Hippocampal formation (tissue), 2 donors: ENCODE measurements at places on chromosomes 12 and 14.

- no peak for DNase-seq
Measured at GRCh38 chr14:72665259-72665658, 228.6 kb downstream of the DPF3 start.

DNA sequence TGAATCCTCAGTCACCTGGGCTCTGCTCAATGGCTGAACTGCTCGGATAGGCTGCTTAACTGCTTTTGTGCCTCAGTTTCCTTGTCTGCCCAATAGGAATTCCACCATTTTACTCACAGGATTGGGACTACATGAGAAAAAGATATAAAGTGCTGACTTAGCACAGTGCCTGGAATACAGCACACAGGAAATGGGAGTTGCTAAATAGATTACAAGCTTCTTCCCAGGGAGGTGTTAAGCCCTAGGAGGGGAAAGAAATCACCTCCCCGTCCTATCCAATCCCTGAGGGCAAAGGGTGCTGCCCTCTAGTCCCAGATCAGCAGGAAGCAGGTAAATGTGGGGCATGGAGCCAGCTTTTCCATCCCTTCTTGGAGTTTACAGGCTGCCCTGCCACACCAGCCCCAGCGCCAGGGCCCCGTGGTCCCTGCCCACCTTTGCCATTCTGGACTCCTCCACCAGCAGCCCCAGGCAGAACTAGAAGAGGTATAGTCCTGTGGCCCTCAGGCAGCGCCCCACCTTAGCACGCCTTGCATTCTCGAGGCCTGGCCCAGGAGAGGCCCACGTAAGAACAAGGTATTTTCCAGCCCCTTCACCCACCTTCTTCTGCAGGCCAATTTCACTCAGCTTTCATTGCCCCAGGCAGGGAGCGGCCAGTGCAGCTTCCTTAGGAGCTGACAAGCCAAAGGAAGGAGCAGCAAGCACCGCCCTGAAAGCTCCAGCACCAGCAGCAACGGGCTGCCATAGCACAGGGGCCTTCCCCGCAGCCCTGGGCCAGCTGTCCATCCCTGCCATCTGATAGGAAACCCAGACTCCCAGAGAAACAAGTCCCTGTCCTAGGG lies 28.8 kb upstream of the RPLP0 start:
- no peak for DNase-seq

GRCh38 chr12:77999074-77999715 lies 168.5 kb downstream of the NAV3 start:
- DNase-seq, result no peak

GRCh38 chr14:55240526-55241178 lies 30.6 kb upstream of the FBXO34 start:
- no peak for DNase-seq

GRCh38 chr12:117501076-117501869 lies 139.8 kb upstream of the NOS1 start:
- DNase-seq, result no peak

DNA sequence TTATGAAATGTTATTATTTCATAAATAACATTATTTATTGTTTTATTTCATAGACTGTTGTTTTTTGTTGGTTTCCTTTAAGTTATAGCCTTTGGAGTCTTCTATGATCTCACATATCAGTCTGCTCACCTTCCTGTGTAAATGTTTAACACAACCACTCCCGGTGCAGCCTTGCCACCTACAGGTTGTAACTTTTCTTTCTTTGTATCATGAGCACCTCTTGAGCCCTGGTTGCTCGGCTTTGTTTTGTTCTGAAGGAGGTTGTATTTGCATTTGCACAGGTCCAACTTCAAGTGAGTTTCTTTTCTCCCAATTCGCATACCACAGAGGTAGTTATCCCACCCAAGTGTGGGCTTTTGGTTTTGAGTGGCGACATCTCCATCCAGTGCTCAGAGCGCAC lies 121.4 kb downstream of the SLC15A4 start:
- DNase-seq, result no peak

DNA sequence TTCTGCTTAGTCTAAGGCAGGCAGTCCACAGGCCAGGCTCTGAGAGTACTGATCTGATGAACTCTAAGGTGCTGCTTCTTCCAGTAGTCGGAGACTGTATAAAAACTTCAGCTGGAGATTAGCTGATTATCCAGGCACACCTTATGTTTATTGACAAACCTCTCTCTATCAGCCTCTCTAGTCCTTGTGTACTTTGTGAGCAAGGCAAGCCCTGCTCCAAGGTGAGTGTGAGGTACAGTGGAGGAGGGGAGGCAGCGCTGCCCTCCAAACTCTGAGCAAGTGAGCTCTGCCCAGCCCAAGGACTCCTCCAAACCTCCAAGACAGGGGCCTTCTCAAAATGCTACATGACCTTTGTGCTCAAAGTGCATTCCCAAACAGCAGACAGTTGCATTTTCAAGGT lies 95.9 kb upstream of the CDKN3 start:
- no peak for DNase-seq

GRCh38 chr14:61502459-61503093 lies 181.2 kb downstream of the PRKCH start:
- DNase-seq, result no peak

DNA sequence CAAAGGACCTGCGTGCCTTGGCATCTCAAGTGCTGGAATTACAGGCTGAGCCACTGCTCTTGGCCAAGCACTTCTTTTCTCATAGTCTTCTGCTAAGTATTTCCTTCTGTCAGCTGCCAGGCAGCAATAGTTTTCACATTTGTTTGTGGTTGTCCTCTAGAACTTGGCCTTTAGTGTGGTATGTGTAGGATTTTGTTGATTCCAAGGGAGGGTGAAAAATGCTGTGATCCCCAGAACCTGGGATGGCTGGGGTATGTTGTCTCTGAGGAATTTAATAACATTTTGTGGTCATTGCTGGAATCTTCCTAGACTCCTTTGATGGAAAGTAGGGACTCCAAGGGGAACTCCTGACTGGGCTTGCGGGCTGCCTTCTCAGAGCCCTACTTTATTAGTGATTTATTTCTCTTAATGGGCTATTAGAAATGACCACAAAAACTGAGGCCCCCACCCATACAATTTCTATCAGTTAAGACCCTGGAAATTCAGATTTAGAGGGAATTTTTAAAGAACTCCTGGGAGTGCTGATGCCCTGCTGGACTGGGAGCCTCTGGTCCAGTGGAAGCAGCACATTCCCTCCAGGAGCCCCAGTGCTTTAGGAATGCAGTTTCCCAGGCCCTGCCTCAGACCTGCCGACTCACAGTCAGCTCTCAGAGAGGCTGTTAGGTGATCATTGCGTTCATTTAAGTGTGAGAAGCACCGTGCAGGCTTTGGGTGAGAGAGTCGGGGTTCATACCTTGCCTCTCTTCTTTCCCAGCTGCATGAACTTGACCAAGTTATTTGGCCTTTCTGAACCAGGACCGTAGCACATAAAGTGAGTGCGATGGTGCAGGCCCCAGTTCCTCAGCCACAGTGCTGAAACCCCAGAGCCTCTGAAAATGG lies 22.7 kb downstream of the TRAF3 start:
- no peak for DNase-seq

DNA sequence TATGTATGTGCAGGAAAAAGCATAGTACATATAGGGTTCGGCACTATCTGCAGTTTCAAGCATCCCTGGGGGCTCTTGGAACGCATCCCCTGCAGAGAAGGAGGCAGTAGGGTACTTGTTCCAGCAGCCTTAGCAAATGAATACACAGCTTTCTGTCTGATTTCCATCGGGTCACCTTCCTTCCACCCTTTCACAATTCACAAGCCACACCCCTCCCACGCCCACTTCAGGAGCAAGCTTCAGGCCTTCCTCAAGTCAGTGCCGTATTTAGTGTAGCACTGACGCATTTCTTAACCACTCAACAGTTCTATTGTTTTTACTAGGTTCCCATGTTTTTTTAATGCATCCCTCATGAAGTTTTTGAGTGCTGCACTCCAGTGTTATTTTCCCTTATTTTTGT lies 64.2 kb downstream of the CLMN start:
- DNase-seq, result no peak

DNA sequence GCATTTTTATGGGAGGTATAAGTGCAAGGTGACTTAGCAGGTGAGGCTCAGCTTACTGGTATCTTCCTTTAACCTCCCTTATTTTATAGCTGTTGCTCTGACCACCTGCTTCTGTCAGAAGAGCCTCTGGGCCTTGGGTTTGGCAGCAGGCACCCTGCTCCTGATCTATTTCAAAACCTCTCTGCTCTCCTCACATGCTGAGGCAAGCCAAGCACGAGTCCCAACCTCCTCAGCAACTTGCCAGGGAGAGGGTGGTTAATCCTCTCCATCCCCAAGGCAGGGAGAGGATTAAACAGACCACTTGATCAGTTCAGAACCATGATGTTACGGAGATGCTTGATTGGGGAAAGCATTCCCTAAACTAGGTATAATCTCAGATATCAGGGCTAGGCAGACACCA lies 5.4 kb downstream of the PLEKHH1 start:
- no peak for DNase-seq

DNA sequence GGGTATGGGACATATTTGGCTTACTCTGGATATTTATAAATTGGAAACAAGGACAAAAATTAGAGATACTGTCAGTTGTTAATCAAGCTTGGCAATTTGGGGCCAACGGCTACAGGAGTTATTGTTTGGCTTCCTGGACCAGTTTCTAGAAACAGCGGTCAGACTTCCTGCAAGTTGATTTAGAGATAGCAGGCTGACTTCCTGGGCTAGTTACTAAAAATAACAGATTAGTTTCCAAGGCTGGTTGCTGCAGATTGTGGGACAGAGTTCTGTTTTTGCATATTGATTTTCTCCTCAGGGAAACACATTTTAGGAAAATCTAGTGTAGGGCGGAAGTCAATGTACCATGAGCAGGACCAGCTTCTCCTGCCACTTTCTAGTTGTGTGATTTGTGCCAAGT lies 144.0 kb upstream of the TMPO start:
- DNase-seq, result no peak

DNA sequence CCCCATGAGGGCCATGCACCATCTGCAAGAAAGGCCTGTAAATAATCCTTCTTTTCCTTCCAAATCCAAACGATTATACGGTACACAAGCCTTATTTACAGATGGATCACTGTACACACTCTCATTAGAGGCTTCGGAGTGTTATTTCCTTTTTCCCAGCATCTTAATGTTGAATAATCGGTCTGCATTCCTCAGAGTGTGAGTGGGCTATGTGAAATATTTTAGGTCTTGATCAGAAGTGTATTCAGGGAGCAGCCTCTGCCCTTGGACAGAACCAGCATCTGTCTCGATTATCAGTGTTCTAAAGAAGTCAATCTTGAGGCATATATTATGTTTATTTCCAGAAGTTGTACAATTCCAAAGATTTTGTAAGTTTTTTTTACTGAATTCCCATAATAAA lies 340.6 kb downstream of the SEC23A start:
- DNase-seq, result no peak

GRCh38 chr12:127108360-127109215 lies 1158.4 kb upstream of the TMEM132C start:
- DNase-seq, result peak; percentile 10

GRCh38 chr12:124464062-124464461 lies 103.3 kb downstream of the NCOR2 start:
- DNase-seq, result no peak

DNA sequence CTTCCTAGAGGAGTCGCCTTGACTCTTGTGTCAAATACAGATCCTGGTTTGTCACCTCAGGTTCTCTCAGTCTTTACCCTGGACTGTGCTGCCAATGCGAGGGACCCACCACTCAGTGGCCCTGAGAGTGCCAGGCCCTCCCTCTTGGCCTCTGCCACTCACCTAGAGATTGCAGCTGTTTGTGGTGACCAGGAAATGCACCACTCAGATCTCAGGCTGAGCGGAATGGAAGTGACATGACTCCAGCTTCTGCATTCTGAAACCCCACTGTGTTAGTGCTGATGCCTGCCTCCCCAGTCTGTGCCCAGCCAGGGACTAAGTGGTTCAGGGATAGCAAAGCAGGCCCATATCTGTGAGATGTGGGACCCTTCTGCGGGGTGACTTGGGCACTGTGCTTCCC lies 27.8 kb upstream of the NEDD1 start:
- no peak for DNase-seq

- no peak for DNase-seq
Measured at GRCh38 chr14:68602507-68602906, 190.4 kb downstream of the ZFP36L1 start.

GRCh38 chr12:76074701-76075336 lies 9.7 kb downstream of the NAP1L1 start:
- no peak for DNase-seq

DNA sequence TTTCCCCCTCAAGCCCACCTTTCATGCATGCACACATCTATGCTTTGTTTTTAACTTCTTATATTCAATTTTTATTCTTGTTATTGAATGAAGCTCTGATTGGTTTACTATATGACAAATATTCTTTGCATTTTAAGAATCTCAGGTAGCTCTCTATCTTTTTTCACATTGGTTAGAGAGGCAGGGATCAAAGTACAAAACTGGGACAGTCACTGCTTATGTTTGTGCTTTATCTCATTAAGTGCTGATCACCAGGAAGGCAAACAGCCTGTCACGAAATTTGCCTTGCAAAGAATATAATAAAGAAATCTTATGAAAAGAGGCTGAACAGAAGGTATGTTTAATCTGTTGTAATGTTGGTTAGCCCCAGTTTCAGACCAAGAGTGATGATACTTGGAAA lies 29.7 kb upstream of the INSM2 start:
- DNase-seq, result no peak

- no peak for DNase-seq
Measured at GRCh38 chr12:95083938-95084337, 10.5 kb upstream of the NR2C1 start.

GRCh38 chr12:68263366-68263765 lies 10.0 kb upstream of the IL22 start:
- no peak for DNase-seq

DNA sequence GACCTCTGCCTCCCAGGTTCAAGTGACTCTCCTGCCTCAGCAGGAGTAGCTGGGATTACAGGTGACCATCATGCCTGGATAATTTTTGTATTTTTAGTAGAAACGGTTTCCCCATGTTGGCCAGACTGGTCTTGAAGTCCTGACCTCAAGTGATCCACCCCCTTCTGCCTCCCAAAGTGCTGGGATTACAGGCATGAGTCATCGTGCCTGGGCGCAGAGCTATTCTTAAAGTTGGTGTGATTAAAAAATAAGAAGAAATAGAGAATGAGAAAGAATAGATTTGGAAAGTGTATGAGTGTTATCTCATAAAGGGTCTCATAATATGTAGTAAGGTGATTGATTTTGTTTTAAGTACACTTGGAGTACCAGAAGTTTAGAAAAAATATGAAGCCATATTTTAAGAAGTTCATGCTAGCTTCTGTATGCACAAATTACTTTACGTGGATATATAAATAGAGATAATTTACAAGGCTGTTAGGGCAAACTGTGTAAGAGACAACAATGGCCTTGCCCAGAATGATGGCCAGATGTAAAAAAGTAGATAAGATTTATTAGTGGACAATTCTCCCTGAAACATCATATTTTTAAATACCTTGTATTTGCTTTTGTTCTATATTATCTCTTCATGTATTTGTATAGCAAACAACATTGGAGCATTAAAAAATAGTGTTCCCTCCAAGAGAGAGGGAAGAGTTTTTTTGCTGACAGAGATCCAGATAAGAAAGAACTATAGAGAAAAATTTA lies 1108.5 kb downstream of the SLC16A7 start:
- no peak for DNase-seq

- DNase-seq, result no peak
Measured at GRCh38 chr12:111427417-111428074, 21.8 kb downstream of the SH2B3 start.

- no peak for DNase-seq
Measured at GRCh38 chr12:47156167-47156736, 76.5 kb upstream of the AMIGO2 start.
